Fibroblast of upper back skin (primary cell): ENCODE measurements at places on chromosomes 7 and 10.

GRCh38 chr10:34585422-34586112 lies 229.5 kb downstream of the PARD3 start:
- DNase-seq = no peak

DNA sequence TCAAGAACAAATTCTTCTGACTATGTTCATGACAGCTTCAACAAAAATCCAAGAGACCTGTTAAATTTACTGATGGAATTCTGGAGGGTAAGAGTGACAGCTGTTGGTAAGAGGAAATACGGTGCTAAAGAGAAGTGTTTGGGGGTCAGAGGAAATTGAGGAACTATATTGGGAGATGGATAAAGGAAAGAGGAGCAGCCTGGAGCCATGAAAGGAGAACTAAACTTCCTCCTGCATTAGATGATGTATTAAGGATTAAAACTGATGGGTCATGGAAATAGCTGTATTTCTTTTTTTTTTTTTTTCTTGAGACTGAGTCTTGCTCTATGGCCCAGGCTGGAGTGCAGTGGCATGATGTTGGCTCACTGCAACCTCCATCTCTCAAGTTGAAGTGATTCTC lies 95.3 kb downstream of the HERPUD2 start:
- DNase-seq = no peak

GRCh38 chr7:151017953-151018420 lies 6.3 kb downstream of the ATG9B start:
- DNase-seq = peak; percentile 51

- DNase-seq = no peak
Measured at GRCh38 chr7:88484551-88484950, 177.9 kb upstream of the STEAP4 start.

DNA sequence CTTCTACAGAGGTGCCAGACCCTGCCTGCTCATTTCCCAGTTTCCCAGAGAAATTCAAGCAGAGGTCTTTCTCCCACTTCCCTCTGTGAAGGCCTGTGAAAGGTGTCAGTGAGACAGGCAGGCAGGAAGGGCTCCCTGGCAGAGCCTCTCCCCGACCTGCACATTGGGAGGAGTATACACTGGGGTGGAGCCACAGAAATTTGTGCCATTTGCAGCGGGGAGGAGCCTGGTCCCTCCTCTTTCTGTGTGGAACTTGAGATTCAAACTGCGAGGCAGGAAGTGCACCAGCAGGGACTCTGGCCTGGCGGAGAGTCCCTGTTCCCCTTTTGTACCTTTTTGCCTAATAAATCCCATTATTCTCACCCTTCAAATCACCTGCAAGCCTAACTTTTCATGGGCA lies 54.6 kb upstream of the OPN4 start:
- no peak for DNase-seq

DNA sequence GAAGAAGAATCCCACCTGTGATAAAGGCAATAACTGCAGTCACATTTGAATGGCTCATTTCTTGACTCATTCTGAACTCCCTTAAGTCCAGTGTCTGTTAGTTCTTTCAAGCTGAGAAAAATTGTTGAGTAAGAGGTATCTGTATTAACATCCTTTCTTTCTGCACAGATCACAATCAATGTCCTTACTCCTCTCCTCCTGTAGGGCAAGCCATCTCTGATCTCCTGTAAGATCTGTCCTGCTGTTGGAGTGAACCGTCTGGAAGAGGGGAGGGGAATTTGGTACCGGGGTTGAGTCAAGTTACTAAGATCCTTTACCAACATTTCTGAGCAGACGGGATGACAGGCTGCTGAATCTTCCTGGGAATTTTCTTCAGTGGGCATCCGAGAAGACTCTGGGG lies 19.6 kb upstream of the RGS10 start:
- no peak for DNase-seq

DNA sequence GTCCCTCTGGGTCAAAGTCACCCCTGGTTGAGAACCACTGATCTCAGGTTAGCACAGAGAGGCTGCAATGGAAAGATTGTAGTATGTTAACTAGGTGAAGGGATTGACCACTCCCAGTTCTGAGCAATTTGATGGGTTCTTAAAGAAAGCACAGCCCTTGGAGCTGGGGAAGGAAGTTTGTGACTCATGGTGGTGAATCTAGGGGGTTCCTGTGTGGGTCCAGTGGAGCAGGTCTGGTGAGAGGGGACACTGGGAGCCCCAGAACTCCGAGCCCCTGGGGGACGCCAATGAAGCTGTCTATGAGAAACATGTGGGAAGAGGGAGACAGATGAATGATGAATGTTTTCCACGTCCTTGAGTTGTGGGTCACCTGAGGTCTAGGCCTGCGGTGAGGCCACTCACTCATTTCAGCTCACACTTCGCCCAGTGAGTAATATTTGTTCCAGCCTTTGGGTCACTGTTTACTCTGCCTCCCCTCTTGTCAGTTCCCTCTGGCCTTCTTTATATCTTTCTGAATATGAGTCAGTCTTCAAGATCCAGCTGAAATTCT lies 341.9 kb downstream of the LRMDA start:
- DNase-seq = peak; percentile 69

DNA sequence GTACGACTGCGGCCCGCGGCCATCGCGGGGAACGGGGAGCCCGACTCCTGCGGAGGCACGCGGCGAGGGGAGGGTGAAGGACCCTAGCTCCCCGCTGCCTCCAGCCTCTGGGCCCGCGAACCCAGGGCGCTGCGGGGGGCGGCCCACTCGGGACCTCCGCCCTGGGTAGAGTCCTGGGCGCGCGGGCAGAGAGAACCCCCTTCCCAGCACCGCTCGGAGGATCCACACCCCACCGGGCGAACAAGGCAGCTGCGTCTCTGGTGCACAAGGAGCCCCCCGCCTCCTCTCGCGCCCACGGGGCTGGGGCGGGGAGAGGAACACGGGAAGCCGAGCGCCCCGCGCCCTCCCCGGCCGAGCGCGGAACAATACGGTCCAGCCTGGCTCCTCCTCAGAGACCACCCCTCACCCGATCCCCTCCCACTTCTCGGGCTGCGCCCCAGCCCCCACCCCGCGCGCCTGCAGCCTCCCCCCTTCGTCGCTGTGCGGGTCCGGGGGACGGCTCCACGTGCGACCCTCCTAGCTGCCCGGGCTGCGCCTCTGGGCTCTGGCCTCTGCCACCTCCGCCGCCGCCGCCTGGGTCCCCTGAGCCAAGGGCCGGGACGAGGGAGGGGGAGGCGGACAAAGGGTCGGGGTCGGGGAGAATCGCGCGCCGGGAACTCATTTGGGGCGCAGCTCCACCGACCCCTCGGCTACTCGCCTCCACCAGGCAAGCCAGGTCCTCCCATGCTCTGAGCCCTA lies at the start of gene WDR86:
Gene WDR86 (minus strand): TSS at position 372 of the 738 bp plus-strand sequence. CDS start 449 bp downstream, outside the sequence.
- DNase-seq = no peak

DNA sequence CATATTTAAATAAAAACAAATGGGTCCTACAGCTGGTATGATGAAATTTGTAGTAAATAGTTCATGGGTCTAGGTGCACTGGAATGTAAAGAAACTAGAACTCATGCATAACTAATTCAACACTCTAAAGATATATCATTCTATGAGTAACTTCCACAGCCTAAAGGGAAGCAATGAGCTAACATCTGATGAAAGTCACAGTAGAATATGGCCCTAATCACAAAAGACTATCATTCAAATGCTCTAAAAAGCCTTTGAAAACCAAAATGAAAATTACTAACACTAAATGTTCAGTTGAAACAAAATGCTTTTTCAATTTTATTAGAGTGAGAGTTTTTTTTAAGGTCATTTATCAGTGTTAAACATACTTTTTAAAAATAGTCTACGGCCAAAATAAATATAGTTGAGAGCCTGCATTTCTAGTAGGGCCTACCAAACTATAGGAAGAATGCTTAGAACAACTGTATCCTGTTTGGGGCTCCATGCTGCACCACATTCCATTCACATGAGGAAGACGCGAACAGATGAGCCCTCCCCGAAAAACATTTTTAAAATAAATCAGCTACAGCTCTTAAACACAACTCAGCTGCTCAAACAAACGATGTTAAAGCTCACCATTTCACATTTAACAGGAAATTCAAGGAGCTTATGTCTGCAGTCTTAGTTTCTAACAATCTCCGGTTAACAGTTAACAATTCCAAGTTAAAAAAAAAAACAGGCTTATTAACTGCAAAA lies 134.5 kb downstream of the NRBF2 start:
- DNase-seq = peak; percentile 91

- DNase-seq = no peak
Measured at GRCh38 chr10:93063977-93064660, 3.5 kb downstream of the CYP26C1 start.

GRCh38 chr7:54072710-54073109 lies 469.5 kb upstream of the VSTM2A start:
- DNase-seq = no peak

- no peak for DNase-seq
Measured at GRCh38 chr10:110013630-110014293, 6.0 kb downstream of the ADD3 start.

DNA sequence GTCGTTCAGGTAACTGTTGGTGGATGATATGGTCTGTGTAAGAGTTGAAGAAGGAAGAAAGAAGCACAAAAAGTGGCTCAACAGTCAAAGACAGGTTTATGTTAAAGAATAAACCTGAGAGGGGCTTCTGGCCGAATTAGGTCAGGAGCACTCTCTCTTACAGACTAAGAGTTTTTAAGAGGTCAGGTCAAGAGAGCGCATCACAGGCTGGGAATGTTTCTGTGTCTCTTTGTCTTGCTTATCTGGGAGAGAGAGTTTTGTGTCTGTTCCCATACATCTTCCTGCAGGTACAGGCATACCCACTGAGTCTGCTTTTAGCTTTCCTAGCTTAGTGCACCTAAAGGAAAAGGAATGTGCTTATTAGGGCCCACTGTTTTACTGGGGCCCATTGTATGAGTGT lies 22.2 kb upstream of the PRPF18 start:
- no peak for DNase-seq

- DNase-seq = no peak
Measured at GRCh38 chr10:46520381-46520780, 36.1 kb downstream of the GPRIN2 start.

DNA sequence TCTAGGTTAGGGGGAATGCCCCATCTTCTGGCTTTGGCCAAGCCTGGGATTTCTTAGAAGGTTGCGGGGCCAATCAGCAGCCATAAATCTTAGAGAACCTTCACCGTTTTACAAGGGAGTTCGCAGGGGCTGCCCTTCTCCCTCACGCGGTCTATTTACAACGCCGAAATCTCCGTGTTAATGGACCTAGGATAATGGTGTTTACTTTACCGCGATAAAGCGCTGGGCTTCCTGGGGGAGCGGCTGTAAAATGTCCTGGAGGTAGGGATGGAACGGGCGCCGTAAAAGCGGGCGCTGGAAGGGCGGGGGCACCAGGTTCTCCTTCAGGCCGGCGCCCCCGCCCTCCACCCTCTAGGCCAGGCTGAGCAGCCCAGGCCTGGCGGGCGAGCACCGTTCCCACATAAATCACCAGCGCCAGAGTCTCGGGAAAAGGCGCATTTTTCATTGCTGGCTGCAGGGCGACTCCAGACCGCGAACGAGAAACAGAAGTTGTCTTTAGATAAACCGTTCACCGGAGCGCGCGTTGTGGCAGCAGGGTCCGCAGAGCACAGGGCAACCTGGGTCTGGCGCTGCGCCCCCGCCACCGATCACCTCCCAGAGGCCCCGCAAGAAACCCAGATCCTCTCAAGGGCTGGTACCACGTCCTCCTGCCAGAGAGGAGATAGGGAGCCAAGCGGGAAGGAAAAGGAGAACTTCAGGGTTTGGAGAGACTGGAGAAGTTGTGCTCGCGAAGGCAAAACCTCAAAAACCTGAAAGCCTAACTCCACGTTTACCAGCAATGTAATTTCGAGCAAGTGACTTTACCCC lies 12.5 kb upstream of the NKX2-3 start:
- no peak for DNase-seq

- no peak for DNase-seq
Measured at GRCh38 chr7:17472518-17472917, 174.1 kb downstream of the AHR start.

DNA sequence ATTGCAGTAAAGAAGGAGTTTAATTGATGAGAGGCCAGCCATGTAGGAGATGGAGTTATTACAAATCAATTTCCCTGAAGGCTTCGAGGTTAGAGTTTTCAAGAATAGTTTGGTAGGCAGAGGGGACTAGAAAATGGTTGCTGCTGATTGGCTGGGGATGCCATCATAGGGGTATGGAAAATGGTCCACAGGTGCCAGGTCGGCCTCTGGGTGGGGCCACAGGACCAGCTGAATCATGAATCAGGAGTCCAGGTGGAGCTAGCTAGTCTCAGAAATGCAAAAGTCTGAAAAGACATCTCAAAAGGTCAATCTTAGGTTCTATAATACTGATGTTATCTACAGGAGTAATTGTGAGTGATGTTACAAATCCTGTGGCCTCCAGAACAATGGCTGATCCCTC lies 714.0 kb upstream of the GHITM start:
- no peak for DNase-seq

DNA sequence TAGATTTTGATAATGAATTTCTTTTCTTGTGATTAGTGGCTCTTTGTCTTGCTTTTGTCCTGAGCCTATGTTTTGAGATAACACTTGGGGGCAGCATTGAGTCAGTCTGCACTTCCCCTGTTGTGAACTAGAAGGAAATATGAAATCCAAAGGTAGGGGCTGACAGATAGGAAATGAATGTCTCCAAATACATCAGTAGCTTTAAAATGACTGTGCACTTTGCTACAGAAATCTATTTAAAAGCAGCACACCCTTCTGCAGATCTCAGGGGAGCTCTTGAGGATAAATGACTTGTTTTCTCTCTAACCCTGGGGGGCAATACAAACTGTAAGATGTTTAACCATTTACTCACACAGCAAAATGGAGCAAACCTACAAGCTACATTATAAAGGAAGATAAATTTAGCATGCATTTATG lies 176.0 kb upstream of the MYO3A start:
- no peak for DNase-seq

DNA sequence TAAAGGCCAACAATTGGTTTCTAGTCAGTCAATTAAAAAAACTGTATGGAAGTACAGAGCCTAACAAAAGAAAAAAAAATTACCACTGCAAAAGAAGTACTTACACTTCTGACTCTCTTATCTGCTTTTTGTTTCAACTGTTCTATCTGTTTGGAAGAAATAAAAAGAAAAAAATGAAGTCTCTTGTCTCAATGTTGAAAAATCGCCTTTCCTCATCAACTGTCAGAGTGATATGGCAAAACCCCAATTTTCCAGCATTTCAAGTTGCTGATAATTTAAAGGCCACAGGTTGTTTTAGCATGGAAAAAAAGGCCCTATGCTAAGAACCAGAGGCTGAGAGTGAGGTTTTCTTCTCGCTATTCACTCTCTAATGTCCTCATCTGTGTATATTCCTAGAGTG lies 13.6 kb downstream of the ZDHHC6 start:
- no peak for DNase-seq

- DNase-seq = no peak
Measured at GRCh38 chr7:29146057-29146706, at the start of gene CPVL. TSS of gene CPVL (minus strand) at chr7:29146537. CDS start at chr7:29121061, 25,476 bp downstream.

- no peak for DNase-seq
Measured at GRCh38 chr7:99111591-99111990, 32.3 kb downstream of the SMURF1 start.
